ENCODE measurements at places on chromosomes 3 and 15.

DNA sequence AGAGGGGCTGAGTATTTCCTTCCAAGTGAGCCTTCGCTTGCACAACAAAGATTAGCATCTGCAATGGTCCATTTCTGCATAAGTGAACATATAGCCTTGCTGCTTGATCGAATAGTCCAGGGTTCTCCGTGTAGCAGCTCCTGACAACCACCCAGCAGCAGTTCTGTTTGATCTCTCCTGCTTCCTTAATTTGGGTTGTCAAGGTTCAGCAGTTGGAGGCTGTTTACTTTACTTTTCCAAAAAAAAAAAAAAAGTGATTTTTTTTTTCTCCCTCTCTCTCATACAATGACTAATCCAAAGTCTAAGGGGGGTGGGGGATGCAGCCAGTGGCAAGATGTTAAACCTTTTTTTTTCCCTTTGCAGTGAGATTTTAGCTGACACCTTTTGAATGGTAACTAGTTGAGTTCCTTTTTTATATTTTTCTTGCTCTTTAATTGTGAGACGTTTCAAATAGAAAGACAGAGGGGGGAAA, 3.6 kb downstream of the FOXP1 start:
- DNase-seq, result no peak

- no peak for DNase-seq
Measured at GRCh38 chr15:57015897-57016296, 97.5 kb downstream of the TCF12 start.

DNA sequence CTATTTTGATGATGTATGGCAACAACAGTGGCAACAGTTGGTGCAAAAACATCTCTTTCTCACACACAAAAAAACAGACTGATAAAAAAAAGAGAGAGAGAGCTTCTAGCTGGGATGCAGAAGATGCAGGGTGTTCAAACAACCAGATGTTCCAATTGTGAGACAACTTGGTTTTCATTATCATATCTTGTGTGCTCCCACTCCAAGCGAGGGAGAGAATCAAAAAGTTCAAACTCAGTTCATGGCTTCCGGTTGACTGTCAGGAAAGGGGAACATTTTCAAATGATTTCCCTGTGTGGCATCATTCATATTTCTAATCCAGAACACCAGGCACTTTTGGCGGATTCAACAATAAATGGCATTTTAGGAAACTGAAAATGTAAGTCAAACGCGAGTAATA, 72.1 kb downstream of the RSL24D1 start:
- no peak for DNase-seq

GRCh38 chr15:25670621-25671020, 192.5 kb downstream of the ATP10A start:
- no peak for DNase-seq

DNA sequence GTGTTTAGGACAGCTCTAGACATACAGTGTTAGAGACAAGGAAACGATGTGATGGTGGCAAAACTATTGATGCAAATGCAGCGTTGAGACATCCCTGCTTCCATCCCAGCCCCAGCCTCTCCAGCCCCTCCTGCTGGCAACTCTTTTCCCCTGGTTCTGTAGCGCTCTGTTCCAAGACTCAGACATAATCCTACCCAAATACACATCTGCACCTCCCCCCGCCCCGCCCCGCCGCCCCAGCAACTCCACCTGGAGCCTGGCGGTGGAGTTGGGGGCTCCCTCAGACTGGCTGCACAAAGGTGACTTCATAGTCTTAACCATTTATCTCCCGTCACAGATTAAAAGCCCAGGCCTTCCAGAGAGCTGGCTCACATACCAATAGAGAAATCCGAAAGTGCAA, 7.2 kb upstream of the SEC22A start:
- peak; percentile 26 for DNase-seq

DNA sequence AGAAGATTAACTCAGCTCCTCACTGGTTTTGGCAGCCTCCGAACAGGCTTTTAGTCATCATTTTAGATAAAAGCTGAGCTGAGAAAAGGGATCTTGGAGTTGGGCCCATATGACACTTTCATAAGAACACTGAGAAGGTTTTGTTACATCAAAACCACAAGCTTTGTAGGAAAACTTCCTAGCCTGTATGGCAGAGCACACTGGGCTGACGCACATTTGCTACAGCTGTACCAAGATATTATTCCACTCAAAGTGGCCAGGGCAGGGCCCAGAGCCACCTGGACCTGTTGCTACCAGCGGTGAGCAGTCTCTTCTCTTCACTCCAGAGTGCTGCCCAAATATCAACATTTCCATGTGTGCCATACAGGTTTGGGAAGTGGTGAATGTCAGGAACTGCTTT, 160.5 kb upstream of the CCDC54 start:
- DNase-seq, result no peak

GRCh38 chr3:41417574-41417973, 218.3 kb downstream of the CTNNB1 start:
- no peak for DNase-seq

GRCh38 chr15:90885432-90886290, 1.4 kb downstream of the FES start:
- DNase-seq, result peak; percentile 87

GRCh38 chr15:60000824-60001609, 3.1 kb upstream of the FOXB1 start:
- DNase-seq, result no peak

GRCh38 chr15:65835447-65835846, 33.8 kb upstream of the RAB11A start:
- no peak for DNase-seq

DNA sequence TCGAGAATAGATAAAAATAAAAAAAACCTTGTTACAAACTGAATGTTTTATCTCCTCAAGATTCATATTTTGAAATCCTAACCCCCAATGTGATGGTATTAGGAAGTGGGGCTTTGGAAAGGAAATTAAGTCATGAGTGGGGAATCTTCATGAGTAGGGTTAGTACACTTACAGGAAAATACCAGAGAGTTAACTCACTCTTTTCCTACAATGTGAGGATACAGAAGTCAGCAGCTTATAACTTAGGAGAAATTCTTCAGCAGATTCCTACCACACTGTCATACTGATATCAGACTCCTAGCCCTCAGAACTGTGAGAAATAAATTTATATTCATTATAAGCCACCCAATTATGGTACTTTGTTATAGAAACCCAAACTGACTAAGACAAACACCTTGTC, 453.1 kb downstream of the GBE1 start:
- DNase-seq, result no peak

GRCh38 chr3:112482675-112483074, 16.6 kb downstream of the BTLA start:
- no peak for DNase-seq

GRCh38 chr3:122742234-122742633, 51.4 kb downstream of the HSPBAP1 start:
- DNase-seq, result no peak

DNA sequence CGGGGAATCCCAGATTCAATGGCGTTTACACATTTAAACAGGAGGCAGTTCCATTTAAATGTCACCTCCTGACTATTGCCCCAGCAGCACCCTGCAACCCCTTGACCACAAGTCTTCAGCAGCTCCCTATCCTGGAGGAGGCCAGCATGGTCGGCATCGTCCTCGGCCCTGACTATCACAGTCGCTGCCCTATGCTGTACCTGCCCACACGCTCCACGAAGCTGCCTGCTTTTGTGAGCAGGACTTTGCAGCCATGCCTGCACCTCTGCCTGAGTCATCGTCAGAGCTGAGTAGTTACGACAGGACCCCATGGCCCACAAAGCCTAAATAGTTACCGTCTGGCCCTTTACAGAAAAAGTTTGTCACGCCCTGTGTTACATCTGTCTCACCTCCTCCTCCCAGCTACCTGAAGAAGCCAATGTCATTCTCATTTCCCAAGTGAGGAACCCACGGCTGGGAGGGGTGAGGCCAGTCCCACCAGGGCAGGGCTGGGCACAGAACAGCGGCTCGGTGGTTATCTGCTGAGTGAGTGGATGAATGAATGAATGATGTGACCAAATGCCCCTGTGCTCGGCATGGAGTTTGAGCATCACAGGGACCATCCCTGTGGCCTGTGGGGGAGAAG, 47.8 kb upstream of the IQSEC1 start:
- DNase-seq, result no peak

DNA sequence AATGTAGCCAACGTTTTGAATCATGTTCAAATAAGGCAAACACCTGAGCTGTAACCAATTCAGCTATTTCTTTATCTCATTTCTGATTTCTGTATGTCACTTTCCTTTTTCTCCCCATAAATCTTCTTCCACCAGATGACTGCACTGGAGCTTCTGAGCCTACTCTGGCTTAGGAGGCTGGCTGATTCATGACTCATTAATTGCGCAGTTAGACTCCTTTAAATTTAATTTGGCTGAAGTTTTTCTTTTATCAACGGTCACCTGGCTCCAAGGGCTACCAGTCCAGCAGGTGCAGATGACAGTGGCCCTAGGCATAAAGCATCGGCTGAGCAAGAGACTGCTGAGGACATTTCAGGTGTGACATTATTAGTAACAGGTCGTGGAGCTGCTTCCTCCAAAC, 39.6 kb upstream of the ITGA11 start:
- no peak for DNase-seq

GRCh38 chr15:32722136-32722535, 4.3 kb downstream of the GREM1 start:
- DNase-seq, result no peak

GRCh38 chr3:139236336-139236735, 107.5 kb upstream of the MRPS22 start:
- no peak for DNase-seq

DNA sequence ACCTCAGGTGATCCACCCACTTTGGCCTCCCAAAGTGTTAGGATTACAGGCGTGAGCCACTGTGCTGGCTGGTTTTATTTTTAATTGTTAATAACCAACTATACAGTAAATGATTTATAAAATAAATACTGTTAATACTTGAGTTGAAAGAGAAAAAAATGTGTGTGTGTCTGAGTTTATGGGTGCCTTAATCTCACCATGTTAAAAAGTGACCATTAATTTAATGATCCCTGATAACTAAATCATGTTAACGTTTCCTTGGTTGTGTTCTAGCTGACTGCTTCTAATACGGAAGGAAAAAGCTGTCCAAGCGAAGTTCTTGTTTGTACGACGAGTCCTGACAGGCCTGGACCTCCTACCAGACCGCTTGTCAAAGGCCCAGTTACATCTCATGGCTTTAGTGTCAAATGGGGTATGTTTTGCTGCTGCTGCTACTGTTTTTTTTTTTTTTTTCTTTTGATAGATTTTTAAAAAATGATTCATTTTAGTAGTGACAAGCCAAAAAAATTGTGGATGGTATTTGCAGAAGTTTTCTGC, 113.5 kb downstream of the GHSR start:
- no peak for DNase-seq

- DNase-seq, result no peak
Measured at GRCh38 chr3:115616461-115616860, 6.8 kb upstream of the GAP43 start.

DNA sequence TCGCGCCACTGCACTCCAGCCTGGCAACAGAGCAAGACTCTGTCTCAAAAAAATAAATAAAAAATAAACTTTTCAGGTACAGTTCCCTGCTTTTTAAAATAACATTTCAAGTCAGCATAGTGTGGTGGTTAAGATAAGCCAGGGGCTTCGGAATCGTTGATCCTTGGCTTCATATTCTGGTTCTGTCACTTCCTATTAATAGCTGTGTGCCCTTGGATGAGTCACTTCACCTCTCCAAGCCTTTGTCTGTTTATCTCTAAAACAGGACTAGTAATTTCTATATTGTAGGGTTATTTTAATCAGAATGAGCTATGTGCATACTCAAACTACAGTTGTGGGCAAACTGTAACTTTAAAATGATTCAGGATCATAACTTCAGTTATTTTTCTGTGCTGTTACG, 53.8 kb upstream of the SENP5 start:
- DNase-seq, result no peak

DNA sequence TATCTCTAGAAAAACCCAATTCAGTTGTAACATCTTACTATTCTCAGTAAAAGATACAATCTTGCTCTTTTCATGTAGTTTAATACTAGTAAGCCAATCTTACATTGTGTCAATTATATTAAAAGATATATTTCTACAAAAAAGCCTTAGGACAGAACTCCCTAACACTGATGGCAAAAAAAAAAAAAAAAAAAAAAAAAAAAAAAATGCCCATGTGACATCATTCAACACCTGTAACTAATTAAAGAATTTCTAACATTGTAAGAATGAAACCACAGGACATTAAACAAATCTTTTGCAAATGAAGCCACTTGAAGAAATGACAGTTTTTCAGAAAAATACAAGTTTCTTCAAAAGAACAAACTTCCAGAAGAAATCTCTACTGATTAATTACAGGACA, 119.8 kb downstream of the SUCLG2 start:
- DNase-seq, result no peak

DNA sequence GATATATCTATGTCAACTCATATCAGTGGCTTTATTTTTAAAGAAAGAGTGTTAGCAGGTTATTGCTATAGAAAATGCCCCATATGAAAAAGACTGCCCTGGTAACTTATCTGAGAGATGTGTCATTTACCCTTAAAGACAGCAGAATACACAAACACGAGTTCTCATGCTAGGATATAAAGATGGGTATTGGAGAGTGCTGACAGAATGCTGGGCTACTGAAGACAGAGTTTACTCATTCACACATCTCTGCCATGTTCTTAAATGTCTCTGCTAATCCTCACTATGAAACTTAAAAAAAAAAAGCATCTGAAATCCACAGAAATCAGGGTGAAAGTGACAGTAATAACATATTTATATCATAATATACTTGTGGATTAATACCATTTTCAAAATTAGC, 126.7 kb downstream of the FOXP1 start:
- DNase-seq, result no peak

DNA sequence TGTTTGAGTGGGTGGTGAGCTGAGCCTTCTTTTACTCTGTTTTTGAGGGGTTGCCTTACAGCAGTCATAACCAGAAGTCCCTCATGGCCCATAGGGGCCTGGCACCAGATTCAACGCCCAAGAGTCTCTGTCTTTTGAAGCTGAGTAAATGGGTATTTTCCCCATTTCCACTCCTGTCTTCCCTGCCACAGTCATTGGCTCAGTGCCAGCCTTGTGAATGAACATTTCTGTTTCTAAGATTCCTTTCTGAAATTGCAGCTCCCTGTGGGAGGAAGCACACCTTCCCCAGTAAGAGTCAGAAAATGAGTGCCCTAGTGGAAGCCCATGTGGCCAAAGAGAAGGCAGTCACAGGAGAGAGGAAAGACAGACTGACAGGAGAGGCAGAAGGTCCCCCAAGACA, 43.7 kb upstream of the POLR2M start:
- no peak for DNase-seq

DNA sequence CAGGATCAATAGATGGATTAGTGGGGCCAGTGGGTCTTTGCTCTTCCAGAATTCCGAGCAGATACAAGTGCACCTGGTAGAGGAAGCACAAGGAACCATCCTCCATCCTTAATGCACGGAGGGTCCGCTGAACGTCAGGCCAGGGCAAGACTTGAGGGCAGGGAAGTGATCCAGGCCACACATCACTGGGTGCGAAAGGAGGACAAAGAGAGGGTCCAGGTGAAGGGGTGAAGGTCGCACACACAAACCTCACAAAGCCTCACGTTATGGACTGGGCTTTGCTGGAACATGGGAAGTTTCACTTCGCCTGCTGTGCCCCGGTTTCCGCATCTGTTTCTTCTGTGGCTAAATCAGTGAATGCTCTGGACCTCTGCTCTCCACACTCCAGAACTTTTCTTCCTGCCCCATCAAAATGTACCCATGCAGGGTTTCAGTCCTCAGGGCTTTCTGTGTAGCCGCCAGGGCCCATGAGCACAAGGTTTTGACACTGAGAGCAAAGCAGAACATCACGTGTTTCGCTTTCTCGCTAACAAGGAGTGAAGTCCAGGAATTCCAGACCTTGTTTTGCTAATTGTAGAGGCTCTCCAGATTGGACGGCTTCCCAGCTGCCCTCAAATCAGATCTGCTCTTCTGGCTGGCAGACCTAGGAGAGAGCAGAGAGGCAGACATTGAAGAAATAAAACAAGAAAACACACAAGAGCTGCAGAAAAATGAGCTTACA, 56.3 kb downstream of the KLF15 start:
- DNase-seq, result no peak

- peak; percentile 5 for DNase-seq
Measured at GRCh38 chr15:42921342-42921731, 759 bp upstream of the TTBK2 start.
